ENCODE measurements at places on chromosomes 3 and 15.

GRCh38 chr15:42375941-42376340 is 16.6 kb downstream of the CAPN3 start:
- no peak for DNase-seq

DNA sequence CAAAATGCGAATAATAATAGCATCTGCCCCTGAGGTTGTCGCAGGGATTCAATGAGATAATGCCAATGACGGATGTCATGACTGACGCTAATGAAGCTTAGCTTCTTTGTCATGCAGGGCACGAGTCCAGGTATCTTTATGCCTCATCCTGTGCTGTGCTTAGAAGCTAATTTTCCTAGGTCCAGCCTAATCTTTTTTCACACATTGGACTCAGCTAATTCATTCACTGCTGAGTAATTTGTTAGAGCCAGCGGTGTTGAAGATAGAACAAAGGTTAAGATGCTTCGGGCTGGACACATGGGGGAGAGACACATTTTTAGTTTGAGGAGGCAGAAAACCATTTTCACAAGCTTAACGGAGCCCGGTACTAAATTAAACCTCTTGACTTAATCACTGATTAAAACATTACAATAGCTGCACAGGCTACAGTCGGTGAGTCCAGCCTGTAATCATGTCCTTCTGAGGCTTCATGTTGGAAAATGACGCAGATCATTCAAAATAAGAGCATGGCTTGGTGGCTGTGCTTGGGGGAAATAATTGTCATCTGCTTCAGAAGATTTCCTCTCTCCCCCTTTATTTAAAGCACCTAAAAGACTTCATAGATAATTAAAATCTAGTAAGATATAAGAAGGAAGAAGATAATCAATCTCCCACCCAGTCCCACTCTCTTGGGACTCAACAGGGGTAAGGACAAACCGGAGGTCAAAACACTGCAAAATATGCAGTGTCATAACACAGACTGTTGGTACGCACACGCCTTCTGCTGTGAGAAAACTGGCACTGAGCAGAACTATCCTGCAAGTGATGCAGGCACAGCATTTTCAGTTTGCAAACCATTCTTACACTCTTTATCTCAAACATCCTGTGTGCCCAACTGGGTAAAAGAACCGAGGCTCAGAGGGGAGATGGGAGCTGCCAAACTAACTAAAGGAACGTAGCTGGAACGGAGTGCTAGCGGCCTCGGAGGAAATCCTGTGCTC is 3.3 kb upstream of the CCDC174 start:
- DNase-seq, result no peak

GRCh38 chr3:50815844-50816243 is 141.1 kb downstream of the DOCK3 start:
- DNase-seq, result no peak

DNA sequence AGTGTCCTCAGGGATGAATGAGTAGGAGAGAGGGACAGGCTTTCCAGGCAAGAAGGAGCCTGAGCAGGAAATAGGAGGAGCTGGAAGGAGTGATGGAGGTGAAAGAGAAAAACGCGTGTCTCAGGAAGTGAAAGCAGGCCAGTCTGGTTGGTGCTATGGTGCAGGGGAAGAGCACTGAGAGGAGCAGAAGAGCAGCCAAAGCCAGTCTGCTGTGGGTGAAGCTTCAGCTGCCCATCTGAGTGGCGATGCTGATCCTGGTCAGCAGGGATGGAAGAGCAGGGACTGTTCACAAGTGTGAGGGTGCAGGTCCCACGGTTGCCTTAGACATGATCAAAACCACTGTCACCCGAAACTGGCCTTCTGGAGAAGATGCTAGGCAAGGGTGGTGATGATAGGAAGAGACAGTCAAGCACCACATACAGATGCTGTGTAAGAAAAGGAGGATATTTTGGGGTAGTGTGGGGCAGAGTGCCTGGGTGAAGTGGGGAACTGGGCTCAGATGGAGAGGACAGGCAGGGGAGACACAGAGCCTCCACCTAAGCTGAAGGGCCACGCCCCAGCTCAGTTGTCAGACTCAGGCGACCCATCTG is 5.5 kb upstream of the KY start:
- DNase-seq, result no peak

DNA sequence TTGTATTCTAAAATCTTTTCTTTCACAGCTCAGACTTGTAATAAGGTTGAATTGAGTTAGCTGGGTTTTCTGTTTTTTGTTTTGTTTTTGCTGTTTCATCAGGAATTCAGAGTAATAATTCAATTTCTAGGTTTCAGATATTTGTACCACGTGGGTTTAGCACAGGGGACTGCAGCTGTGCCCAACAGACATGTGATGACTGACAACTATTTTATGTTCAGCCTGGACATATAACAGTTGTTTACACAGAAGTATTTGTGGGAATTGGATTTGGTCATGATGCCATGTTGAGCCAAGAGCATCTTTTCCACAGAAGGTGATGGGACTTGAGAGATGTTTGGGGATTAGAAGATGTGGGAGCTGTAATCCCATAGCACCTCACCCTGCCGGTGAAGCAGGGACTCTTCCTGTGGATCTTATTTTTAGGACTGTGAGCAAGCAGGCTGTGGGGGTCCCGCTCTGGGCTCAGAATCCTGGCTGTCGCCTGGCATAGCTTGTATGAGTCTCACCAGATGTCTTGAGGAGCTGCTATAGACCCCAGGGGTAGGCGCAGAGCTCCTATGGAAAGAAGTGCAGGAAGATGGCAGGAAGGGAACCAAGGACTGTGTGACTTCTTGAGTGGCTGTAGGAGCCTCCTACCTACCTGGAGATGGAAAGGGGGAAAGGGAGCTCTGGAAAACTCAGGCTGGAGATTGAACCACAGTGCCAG is 23.7 kb downstream of the PXYLP1 start:
- no peak for DNase-seq

GRCh38 chr3:77052051-77052501 is 12.2 kb downstream of the ROBO2 start:
- no peak for DNase-seq

DNA sequence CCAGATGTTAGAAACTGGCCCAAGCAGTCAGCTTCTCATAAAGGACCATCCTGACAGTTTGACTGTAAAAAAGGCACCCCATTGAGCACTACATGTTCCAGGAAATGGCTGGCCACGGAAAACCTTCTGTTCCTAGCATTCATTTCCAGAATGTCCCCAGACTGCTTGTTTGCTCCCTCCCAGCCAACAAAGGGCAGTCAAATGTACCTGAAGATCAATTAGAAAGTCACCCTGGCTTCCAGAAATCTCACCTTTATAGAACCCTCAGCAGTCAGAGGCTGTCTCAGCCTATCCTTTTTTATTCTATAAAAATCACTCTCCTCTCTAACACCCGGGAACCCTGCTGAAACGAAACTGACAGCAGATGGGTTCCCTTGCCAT is 784 bp upstream of the SAMMSON start:
- DNase-seq, result no peak

All from caudate nucleus (tissue), 63 donors.